Osteocyte (in vitro differentiated cells): ENCODE measurements at places on chromosomes 12 and 14.

GRCh38 chr12:115857923-115858322 lies 419.6 kb downstream of the MED13L start:
- H3K27me3 ChIP-seq, result peaks cover 6% of the 10 kb centered on the region
- DNase-seq, result no peak
- H3K36me3 ChIP-seq, result no peaks in the 10 kb centered on the region
- no peak overlapping the region for H3K27ac ChIP-seq
- no peaks in the 10 kb centered on the region for H3K4me1 ChIP-seq

DNA sequence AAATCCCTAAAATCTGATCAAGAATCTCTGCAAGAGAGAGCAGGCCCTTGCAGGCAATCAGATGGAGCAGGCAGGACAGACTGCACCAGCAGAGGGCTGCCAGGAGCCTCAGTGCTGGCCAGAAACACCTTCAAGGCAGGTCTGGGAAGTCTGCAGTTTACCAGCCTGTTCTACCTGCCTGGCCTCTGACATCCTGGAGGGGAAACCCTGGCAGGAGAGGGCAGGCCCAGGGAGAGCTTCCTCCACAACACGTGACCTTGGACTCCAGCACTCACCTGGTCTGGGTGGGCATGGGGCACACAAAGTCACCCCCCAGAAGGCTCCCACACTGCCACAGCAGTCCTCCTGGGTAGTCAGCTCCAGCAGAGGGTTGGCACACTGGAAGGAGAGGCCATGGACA lies 56.0 kb downstream of the ISCA2 start:
- H3K27ac ChIP-seq, result peak overlapping the region; percentile 89
- no peak overlapping the region for H3K4me3 ChIP-seq
- H3K27me3 ChIP-seq, result no peaks in the 10 kb centered on the region
- peaks cover 91% of the 10 kb centered on the region for H3K4me1 ChIP-seq
- DNase-seq, result no peak
- H3K36me3 ChIP-seq, result peaks cover 39% of the 10 kb centered on the region

GRCh38 chr14:32254952-32255679 lies 52.0 kb upstream of the RNU6-8 start:
- no peak overlapping the region for H3K4me3 ChIP-seq
- no peaks in the 10 kb centered on the region for H3K36me3 ChIP-seq
- peak overlapping the region; percentile 37 for H3K27ac ChIP-seq
- no peaks in the 10 kb centered on the region for H3K27me3 ChIP-seq
- H3K4me1 ChIP-seq, result peaks cover 16% of the 10 kb centered on the region
- no peak for DNase-seq

GRCh38 chr14:88879022-88879421 lies 54.6 kb downstream of the TTC8 start:
- no peak overlapping the region for H3K4me3 ChIP-seq
- H3K4me1 ChIP-seq, result no peaks in the 10 kb centered on the region

DNA sequence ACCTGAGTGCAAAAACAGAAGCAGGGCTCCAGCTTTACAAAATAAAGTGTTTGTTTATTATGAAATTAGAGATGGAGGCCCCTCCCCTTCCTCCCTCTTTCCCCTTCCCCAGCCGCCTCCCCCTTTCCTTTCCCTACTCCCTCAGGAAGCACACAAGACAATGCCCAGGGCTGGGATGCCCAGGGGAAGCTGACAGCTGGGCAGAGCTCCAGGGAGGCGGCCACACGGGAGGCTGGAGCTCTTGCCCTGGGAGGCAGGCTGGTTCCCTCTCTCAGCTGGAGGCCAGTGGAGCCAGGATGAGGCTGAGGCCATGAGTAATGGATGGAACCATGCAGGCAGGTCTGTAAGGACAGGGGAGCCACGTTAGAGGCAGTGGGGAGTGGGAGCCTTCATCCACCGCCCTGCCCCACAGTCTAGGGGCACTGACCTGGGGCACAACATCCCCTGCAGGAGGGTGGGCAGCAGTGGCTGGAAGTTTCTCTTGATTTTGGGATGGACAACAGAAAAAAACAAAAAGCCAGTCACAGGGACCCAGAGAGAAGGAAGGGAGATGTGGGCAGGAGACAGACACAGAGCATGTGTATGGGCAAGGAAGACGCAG lies 5.1 kb downstream of the PSMB11 start:
- H3K4me3 ChIP-seq, result no peak overlapping the region
- H3K27me3 ChIP-seq, result no peaks in the 10 kb centered on the region
- no peak for DNase-seq

DNA sequence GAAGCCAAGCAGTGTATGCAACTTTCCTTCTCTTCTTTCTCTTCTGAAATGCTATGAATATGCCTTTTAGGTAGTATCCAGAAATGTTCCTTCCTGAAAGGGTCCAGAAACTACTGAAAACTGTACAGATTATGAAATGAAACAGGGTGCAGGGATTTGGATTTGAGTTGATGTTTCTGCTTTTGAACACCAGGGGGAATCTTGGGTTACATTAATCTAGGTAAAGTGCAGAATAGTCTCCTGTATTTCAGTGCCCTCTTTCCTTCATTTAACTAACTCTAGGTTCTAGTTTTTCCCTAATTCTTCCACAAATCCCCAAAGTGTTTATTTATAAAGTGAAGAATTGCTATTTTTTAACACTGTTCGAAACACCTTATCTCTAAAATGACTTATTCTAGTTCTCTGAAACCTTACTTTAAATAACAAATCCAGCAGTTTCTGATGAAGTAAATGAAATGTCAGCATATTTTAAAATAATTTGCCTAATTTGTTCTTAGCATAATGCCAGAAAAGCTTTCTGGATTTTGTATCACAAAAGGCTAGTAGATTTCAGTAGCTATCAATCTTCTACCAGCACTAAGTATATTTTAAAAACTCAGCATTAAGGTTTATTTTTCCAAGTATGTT lies 111.9 kb downstream of the LRRK2 start:
- no peak for DNase-seq
- no peaks in the 10 kb centered on the region for H3K4me1 ChIP-seq
- H3K27ac ChIP-seq, result no peak overlapping the region
- H3K27me3 ChIP-seq, result no peaks in the 10 kb centered on the region
- no peak overlapping the region for H3K4me3 ChIP-seq
- H3K36me3 ChIP-seq, result no peaks in the 10 kb centered on the region

DNA sequence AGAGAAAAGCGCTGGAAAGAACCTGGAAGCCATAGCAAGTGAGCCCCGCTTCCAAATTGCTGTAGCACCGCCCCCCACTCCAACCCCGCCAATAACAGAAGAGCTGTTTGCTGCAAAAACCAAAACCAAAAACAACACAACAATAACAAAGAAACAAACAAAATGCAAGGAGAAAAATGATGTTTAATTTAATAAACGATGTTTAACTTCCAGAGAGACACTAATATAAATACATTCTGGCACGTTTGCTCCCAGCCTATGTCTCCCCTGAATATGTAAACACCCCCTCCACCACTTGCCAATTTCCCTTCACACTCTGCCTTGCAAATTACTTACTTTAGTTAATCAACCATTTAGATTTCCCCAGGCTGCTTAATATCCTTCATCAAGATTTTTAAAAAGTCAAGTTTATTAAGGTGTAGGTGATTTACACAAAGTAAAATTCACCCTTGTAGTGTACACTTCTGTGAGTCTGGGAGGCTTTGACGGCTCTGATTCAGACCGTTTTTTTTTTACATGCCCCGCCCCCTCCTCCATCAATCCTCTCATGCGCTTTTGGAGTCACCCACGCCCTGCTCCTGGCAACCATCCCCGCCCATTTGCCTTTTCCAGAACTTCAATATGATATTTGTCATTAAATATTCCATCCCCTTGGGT lies 482 bp upstream of the IFI27L2 start:
- peak; percentile 44 for DNase-seq
- peak overlapping the region; percentile 47 for H3K27ac ChIP-seq
- H3K4me1 ChIP-seq, result peaks cover 17% of the 10 kb centered on the region
- H3K4me3 ChIP-seq, result peak overlapping the region; percentile 79

DNA sequence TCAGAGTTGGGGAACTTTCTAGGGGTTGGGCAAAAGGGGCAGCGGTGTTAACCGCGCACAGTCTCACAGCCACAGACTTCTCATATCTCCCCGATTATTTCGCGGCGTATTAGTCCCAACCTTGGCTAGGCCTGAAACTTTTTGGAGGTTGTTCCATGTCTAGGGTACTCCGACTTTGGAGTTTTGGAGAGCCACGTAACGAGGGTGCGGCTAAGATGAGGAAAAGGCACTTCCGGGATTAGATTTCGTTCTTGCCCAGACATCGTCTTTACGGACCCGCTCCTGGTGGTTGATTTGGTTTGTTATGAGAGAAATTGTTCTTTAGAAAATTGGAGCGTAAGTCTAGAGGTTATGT lies 513 bp downstream of the CCNK start:
- no peak for DNase-seq
- no peaks in the 10 kb centered on the region for H3K27me3 ChIP-seq
- H3K4me1 ChIP-seq, result peaks cover 46% of the 10 kb centered on the region
- peak overlapping the region; percentile 95 for H3K4me3 ChIP-seq
- H3K27ac ChIP-seq, result peak overlapping the region; percentile 98

DNA sequence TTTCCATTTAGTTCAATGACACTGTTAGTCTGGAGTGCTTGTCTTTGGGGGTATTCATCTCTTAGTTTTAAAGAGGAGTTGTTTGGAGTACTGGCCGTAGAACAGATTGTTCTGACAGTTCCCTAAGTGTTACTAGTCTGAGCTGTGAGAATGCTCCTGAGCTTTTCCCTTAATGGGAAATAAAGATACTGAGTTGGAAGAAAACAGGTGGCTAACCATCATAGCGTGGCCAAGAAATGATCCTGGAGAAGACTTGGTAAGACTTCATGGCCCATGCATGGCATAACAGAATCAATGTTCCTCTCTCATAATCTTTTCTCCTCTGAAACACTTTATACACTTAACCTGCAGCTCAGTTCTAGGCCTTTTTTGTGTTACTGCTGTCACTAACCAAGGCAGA lies 6.2 kb downstream of the CALM1 start:
- H3K27me3 ChIP-seq, result no peaks in the 10 kb centered on the region
- peaks cover 59% of the 10 kb centered on the region for H3K36me3 ChIP-seq
- H3K4me3 ChIP-seq, result no peak overlapping the region
- peaks cover 36% of the 10 kb centered on the region for H3K4me1 ChIP-seq
- no peak overlapping the region for H3K27ac ChIP-seq

- DNase-seq, result no peak
- H3K27ac ChIP-seq, result no peak overlapping the region
- H3K4me3 ChIP-seq, result no peak overlapping the region
- peaks cover 38% of the 10 kb centered on the region for H3K4me1 ChIP-seq
- no peaks in the 10 kb centered on the region for H3K36me3 ChIP-seq
Observed at GRCh38 chr12:65500091-65500900, 221.8 kb downstream of the MSRB3 start.

GRCh38 chr14:67584978-67585377 lies 15.1 kb downstream of the PIGH start:
- H3K27ac ChIP-seq, result no peak overlapping the region
- no peak overlapping the region for H3K4me3 ChIP-seq
- no peaks in the 10 kb centered on the region for H3K4me1 ChIP-seq
- H3K36me3 ChIP-seq, result peaks cover 9% of the 10 kb centered on the region

DNA sequence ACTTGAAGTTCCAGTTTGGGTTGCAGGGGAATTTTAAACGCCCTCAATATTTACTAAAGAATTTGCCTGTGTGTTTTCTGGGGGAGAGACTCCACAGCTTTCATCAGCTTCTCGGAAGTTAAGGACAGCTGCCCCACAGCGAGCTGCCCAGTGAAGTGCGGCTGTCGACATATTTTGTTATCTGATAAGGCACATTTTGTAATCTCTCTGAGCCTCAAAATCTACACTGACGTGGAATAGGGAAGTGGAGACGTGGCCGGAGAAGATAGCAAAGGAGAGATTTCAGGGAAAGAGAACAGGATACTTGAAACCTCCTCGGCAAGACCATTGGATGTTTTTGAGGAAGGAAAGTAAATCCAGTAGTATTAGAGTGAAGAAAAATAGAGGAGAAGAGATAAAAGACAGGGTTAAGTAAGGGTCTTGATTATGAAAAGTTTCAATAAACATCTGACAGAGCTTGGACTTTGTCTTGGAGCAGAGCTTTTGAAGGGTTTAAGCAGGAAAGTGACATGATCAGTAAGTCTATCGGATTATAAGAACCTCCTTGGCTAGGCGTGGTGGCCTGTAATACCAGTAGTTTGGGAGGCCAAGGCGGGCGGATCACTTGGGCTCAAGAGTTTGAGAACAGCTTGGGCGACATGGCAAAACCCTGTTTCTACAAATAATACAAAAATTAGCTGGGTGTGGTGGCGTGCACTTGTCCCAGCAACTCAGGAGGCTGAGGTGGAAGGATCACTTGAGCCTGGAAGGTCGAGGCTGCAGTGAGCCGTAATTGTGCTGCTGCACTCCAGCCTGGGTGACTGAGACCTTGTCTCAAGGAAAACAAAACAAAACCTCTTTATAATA lies 1.1 kb downstream of the POLR3B start:
- peak overlapping the region; percentile 94 for H3K27ac ChIP-seq
- peaks cover 21% of the 10 kb centered on the region for H3K4me1 ChIP-seq
- no peaks in the 10 kb centered on the region for H3K27me3 ChIP-seq
- H3K36me3 ChIP-seq, result no peaks in the 10 kb centered on the region
- no peak for DNase-seq

DNA sequence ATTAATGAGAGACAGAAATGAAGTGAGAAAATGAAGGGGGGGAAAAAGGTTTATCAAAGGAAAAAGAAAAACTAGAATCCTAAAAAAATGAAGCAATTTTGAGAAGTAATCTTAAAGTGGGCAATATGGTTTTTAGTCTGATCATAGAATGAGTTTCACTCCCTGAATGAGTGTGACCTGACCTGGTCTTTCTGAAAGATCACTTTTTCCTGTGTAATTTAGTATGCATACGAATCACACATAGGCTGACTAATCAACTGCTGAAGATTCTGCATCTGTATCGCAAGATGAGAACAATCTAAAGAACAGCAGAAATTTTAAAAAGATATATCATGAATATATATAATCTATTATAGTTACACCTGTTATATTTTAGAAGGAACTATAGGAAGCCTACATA lies 11.3 kb downstream of the GNPTAB start:
- no peaks in the 10 kb centered on the region for H3K27me3 ChIP-seq
- no peak overlapping the region for H3K4me3 ChIP-seq
- no peak for DNase-seq
- no peak overlapping the region for H3K27ac ChIP-seq

DNA sequence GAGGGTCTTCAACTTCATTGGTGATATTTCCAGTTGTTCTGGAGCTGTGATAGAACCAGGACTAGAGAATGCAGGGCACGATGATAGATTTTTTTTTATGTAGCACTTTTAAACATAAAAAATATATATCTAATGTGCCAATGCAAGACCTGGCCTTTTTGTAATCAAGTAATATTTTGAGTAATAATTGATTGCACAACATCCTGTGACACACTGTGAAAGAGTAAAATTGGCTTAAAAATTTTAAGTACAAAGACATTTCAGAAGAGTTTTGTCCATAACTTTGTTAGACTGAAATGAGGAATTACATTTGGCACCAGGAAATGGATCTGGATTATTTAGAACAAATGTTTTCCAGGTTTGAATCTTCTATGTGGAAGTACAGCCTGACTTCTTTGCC lies 22.1 kb downstream of the PRKCH start:
- no peak overlapping the region for H3K4me3 ChIP-seq
- H3K27ac ChIP-seq, result no peak overlapping the region
- no peaks in the 10 kb centered on the region for H3K27me3 ChIP-seq

GRCh38 chr14:33938131-33938949 lies 12.5 kb downstream of the EGLN3 start:
- no peak for DNase-seq
- H3K36me3 ChIP-seq, result no peaks in the 10 kb centered on the region
- no peak overlapping the region for H3K4me3 ChIP-seq
- H3K4me1 ChIP-seq, result no peaks in the 10 kb centered on the region
- H3K27me3 ChIP-seq, result peaks cover 3% of the 10 kb centered on the region

GRCh38 chr14:92473261-92473968 lies 40.2 kb upstream of the RIN3 start:
- no peaks in the 10 kb centered on the region for H3K36me3 ChIP-seq
- peaks cover 38% of the 10 kb centered on the region for H3K4me1 ChIP-seq
- no peaks in the 10 kb centered on the region for H3K27me3 ChIP-seq
- H3K27ac ChIP-seq, result peak overlapping the region; percentile 43
- peak; percentile 42 for DNase-seq
- H3K4me3 ChIP-seq, result no peak overlapping the region

- no peak overlapping the region for H3K27ac ChIP-seq
- no peaks in the 10 kb centered on the region for H3K4me1 ChIP-seq
- peaks cover 5% of the 10 kb centered on the region for H3K27me3 ChIP-seq
Observed at GRCh38 chr12:52740584-52740983, 36.6 kb downstream of the KRT76 start.
